D341Med (cell line): ENCODE measurements at places on chromosomes 3 and 15.
A peak's percentile ranks its signal among the peaks of the same experiment; 100 is the strongest.

GRCh38 chr15:85331655-85332285 is 48.6 kb upstream of the AKAP13 start:
- no peak for DNase-seq

GRCh38 chr15:95958382-95958781 is 372.1 kb upstream of the NR2F2 start:
- no peak for DNase-seq

- no peak for DNase-seq
Observed at GRCh38 chr15:69956417-69956816, 141.3 kb downstream of the TLE3 start.

- no peak for DNase-seq
Observed at GRCh38 chr15:45653702-45654424, 19.0 kb downstream of the SQOR start.

DNA sequence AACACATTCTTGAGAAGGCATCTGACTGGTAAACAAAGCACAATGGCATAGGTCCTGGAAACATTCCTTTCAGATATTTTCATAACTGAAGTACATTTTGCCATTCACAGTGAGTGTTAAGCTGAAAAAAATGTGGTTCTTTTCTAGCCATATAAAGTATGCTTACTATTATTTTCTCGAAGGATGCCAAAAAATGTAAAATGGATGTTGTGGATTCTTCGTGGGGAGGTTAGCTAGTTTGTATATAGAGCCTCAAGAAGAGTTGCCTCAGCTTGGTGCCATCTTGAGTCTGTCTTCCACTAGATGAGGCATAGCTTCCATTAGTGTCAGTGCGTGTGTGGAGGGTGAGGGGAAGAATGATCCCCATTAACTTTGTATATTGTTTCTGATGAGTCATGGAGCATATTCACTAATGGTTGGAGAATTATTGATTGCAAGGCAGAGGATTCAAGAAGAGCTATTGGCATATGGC is 4.1 kb downstream of the MBNL1 start:
- DNase-seq, result no peak

GRCh38 chr3:196837819-196838420 is 29.8 kb upstream of the SENP5 start:
- DNase-seq, result peak; percentile 83

- DNase-seq, result no peak
Observed at GRCh38 chr3:65836047-65836446, 202.7 kb downstream of the MAGI1 start.

- no peak for DNase-seq
Observed at GRCh38 chr3:89787979-89788378, 680.6 kb downstream of the EPHA3 start.

DNA sequence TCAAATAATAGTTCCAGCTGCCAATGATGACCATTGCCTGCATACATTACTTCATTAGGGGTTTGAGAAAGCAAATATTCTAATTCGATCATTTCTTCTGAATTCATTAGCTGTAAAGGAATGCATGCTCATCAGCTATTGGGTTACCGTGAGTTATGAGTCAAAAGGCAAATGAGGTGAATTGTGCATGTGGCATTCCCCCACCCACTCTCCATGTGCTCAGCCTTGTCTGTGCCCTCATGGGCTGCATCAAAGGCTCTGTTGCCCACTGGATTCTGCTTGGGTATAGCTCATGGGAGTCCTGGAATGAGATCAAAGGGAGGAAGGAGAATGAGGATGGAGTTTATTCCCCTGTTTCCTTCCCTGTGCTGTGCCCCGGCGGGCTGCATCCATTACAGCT is 99.3 kb upstream of the CHRNA7 start:
- no peak for DNase-seq

- DNase-seq, result no peak
Observed at GRCh38 chr3:69326855-69327300, 59.0 kb downstream of the FRMD4B start.

DNA sequence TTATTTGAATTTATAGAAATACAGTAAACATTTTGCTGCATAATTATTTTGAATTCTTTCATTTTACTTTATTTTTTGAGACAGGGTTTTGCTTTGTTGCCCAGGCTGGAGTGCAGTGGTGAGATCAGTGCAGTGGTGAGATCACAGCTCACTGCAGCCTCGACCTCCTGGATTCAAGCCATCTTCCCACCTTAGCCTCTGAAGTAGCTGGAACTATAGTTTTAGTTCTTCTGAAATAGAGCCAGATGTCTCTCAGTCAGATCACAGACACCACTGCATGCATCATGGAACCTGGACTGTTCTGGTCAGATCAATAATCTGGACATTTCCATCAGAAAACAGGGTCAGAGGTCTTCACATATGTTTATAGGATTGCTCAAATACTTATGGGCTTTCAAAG is 7.9 kb downstream of the RPLP1 start:
- DNase-seq, result no peak

- no peak for DNase-seq
Observed at GRCh38 chr15:66962522-66962921, 102.9 kb upstream of the SMAD3 start.

DNA sequence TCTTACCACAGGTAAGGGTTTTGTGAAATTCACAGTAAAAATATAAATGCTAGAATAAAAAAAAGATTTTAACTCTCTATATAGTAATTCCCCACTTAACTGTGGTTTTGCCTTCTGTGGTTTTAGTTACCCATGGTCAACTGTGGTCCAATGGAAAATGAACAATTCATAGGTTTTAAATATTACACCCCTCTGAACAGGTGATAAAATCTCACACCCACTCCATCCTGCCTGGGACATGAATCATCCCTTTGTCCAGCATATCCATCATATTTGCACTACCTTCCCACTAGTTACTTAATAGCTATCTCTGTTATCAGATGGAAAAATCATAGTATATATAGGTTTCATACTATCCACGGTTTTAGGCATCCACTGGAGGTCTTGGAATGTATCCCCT is 49.2 kb downstream of the HDGFL3 start:
- DNase-seq, result no peak

- DNase-seq, result no peak
Observed at GRCh38 chr15:49015896-49016295, 30.4 kb downstream of the SECISBP2L start.

DNA sequence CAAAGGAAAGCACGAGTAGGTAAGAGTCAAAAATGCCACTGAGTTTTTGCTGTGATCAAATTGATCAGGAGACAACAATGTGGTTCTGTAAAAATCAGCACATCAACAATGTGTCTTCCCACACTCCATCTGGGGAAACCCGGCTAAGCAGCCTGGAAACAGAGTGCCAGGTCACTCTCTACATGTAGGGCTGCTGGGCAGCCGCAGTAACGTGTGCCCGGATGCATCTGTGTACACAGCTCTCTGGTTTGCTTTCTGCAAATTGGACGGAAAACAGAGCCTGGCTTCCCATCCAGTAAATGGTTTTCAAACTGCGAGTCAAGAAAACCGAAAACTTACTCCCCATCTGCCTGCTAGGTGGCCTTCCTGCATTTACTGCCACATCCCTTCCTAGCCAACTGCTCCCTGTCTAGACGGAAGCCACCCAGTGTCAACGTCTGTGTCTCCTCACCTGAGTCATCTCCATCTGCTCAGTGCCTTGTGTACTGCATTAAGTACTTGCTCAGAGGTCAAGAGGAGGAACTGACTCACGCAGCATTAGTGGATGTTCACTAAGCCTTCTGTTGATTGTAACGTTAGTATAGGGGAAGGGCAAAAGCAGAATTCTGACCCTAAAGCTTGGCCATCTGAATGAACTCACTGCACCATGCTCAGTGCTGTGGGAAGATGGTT is 124.1 kb downstream of the TJP1 start:
- DNase-seq, result no peak

GRCh38 chr3:101202640-101203039 is 117.7 kb downstream of the IMPG2 start:
- no peak for DNase-seq

DNA sequence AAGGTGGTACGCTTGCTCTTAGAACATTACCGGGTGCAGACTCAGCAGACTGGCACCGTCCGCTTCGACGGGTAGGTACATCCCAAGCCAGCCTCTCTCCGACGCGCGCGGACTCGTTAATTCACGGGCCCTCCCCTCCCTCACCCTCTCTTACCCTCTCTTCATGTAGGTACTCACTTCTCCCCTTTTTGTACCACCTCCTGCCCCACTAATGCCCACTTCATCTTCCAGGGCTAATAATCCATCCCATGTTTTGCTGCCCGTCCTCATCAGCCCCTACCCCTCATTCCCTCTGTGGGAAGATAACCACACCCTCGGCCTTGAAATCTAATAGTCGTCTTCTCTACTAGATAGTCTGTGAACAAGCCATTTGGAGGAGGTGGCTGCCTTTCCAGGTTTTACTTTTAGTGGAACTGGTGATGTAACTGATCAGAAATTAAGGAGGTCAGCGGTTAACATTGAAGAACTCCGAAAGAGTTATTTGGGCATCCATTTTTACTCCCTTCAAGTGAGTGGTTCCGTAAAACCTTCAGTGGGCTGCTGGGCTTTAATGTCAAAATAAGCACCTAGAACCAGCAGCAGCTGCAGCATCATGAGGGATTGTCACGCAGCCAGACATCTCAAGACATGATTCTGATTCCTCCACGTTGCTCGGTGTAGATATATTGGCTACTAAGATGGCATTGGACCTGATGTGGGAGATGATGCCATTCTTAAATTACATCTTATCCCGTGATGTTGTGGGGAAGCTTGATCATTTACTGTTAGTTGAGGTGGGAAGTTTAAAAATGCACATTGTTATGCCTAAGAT is 1.3 kb downstream of the FEM1B start:
- peak; percentile 48 for DNase-seq

DNA sequence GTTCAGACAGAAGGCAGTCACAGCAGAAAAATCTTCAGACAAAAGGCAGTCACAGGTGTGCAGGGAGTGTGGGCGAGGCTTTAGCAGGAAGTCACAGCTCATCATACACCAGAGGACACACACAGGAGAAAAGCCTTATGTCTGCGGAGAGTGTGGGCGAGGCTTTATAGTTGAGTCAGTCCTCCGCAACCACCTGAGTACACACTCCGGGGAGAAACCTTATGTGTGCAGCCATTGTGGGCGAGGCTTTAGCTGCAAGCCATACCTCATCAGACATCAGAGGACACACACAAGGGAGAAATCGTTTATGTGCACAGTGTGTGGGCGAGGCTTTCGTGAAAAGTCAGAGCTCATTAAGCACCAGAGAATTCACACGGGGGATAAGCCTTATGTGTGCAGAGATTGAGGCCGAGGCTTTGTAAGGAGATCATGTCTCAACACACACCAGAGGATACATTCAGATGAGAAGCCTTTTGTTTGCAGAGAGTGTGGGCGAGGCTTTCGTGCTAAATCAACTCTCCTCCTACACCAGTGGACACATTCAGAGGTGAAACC is 27.6 kb downstream of the ZNF589 start:
- DNase-seq, result no peak

GRCh38 chr3:161270991-161271390 is 49.9 kb downstream of the NMD3 start:
- no peak for DNase-seq

DNA sequence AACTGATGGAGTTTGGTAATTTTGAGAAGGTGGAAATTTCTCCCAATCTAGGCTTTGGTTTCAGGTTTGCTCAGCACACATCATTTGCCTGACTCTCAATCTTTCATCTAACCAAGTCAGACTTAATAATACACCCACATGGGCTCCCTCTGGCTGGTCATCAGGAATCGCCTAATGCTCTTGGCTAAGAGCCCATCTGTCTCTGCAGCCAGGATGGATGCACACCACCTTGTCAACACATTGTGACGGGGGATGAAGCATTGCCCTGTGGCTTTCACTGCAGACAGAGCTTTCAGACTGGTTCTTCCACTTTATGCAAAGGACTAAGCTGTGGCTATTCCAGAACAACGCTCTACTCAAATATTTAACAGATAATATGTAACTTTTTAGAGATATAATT is 3.0 kb upstream of the HDGFL3 start:
- DNase-seq, result no peak

GRCh38 chr3:132016061-132017041 is 18.5 kb downstream of the CPNE4 start:
- DNase-seq, result no peak

GRCh38 chr15:47027322-47027946 is 689.9 kb upstream of the SEMA6D start:
- peak; percentile 33 for DNase-seq

GRCh38 chr15:81043281-81043934 is 42.7 kb downstream of the TLNRD1 start:
- no peak for DNase-seq

- DNase-seq, result no peak
Observed at GRCh38 chr3:13192471-13193213, 119.4 kb upstream of the IQSEC1 start.

DNA sequence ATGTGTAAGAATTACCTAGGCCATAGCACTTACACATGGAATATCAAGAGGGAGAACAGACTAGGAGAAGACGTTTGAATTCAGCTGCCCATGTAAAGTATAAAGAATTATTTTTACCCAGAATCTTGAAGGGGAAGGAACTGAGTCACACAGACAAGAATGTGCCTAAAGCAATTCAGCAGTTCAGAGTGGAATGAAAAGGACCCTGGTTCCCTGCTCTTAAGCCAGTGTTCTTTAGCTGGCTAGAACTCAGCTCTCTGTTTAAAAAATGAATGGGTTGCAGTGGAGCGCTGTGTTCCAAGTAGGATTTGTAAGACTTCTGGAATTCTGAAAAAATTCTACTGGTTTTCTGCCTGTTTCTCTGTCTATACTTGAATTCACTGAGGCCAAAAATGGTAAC is 440.2 kb downstream of the LPP start:
- DNase-seq, result no peak

DNA sequence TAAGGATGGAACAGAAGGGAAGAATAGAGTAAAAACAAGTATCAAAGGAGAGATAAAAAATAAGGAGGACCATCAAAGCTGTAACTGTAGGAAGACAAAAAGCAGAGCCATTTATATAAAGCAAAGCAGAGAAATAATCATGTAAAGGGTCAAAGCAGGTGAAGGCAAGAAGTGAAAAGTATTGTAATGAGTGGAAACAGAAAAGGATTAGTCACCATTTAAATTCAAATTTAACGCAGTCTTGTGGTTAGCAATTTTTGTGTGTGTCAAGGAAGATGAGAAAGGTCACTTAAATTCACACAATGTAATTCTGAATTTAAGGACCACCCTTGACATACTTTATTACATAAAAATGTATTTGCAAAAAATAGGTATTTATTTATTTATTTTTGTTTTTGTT is 567.8 kb downstream of the ROBO1 start:
- DNase-seq, result no peak

GRCh38 chr15:63052961-63053698 is 10.6 kb downstream of the TPM1 start:
- DNase-seq, result no peak

DNA sequence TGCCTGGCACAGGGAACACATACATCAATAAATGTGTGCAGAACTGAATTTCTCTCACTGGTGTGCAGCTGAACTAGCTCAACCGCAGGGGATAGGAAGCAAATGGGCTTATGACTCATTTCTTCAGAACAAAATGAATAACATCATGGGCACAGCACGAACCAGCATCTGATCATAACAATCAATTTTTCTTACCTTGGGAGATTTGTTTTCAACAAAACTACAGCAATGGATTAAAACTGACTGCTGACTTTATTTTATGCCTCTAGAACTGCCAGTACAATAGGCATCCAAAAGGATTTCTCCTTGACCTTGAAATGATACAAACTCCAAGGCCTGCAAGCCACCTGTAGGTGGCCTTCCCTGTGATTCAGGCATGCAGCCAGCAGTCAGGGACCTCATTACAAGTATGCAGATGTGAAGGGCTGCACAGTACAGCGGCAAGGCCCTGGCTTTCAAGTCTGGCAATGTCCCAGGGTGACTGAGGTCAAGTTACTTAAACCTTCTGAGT is 26.1 kb downstream of the TAMM41 start:
- DNase-seq, result no peak

- no peak for DNase-seq
Observed at GRCh38 chr15:87225436-87225835, 1031.1 kb downstream of the NTRK3 start.
